ENCODE measurements at places on chromosomes 2 and 18.

- no peak for DNase-seq
Measured at GRCh38 chr2:139162957-139163356, 382.8 kb upstream of the NXPH2 start.

GRCh38 chr2:203021991-203022390 lies 7.3 kb downstream of the NBEAL1 start:
- DNase-seq, result no peak

DNA sequence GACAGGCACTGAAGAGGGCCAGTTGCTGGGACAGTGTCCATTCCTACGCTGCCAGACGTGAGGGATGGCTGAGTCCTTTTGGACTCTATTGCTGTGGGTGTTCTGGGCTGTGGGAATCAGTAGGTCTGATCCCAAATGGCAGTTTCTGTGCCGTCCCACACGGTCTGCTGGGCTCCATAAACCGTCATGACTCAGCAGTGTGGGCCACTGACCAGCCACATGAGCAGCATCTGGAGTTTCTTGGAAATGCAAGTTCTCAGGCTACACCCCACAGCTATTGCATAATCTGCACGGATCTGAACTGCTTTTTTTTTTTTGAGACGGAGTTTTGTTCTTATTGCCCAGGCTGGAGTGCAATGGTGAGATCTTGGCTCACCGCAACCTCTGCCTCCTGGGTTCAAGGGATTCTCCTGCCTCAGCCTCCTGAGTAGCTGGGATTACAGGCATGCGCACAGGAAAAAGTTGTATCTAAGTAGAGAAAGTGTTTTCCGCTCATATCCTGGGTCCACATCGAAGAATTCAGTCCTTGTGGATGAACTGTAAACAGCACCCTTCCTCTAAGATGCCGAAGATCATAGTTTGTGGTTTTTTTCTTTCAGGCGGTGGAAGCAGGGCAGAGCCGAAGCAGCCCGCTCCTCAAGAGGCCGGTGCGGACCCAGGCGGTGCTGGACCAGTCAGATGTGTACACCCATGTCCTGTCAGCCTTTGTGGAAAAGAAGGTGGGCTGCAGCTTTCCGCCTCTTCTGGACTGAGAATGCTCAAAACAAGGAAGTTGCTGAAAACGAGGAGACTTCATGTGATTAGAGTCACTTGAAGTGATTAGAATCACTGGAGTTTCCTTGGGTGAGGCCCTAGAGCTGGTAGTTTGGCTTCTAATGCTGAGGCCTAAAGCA lies 25.5 kb downstream of the RMC1 start:
- DNase-seq, result no peak

DNA sequence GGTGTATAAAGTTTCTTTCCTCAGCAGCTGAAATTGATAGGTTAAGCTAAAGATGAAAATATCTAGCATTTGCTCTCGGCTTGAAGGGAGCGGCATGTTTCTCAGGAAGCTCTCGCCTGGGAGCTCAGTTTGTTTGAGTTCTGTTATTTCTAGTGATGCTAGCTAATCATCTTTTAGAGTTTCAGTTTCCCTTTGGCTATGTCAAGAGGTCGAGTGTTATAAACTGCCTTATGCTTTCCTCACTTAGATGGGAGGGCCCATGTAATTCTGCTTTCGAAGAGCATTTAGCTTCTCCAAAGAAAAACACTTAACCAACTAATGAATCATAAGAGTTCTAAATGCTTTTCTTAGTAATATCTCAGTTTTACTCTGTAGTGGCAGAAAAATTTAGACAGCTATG lies 33.6 kb downstream of the PLCL1 start:
- DNase-seq, result no peak

- DNase-seq, result no peak
Measured at GRCh38 chr2:144424559-144425240, 95.2 kb downstream of the ZEB2 start.
